ENCODE measurements at places on chromosomes 7 and 10.

GRCh38 chr7:56188823-56189346 lies 72.7 kb upstream of the NUPR2 start:
- DNase-seq, result no peak
- no peaks in the 10 kb centered on the region for H3K36me3 ChIP-seq
- H3K27me3 ChIP-seq, result no peaks in the 10 kb centered on the region
- no peaks in the 10 kb centered on the region for H3K4me1 ChIP-seq
- H3K4me3 ChIP-seq, result no peak overlapping the region
- H3K27ac ChIP-seq, result no peak overlapping the region

DNA sequence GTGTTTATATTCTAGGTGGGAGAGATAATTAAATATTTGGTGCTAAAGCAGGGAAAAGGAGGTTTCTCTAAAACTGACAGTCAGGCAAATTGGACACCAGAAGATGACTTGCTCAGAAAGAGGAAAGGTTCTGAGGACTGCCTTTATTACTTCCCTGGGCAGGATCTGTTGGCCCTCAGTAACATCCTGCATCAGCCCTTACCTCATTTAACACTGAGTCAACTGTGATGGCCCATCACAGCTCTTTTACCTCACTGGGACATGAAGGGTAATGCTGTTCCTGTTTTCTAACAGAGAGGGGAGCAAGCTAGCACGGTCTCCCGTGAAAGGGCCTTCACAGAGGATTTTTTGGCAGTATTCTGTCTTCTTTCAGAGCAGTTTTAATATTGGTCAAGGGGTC lies 12.0 kb downstream of the PPP1R17 start:
- H3K27me3 ChIP-seq, result no peaks in the 10 kb centered on the region
- H3K36me3 ChIP-seq, result no peaks in the 10 kb centered on the region
- DNase-seq, result no peak
- H3K4me3 ChIP-seq, result no peak overlapping the region

GRCh38 chr7:67525588-67525987 lies 529.0 kb downstream of the TYW1 start:
- no peak overlapping the region for H3K27ac ChIP-seq
- no peaks in the 10 kb centered on the region for H3K27me3 ChIP-seq
- no peak for DNase-seq

DNA sequence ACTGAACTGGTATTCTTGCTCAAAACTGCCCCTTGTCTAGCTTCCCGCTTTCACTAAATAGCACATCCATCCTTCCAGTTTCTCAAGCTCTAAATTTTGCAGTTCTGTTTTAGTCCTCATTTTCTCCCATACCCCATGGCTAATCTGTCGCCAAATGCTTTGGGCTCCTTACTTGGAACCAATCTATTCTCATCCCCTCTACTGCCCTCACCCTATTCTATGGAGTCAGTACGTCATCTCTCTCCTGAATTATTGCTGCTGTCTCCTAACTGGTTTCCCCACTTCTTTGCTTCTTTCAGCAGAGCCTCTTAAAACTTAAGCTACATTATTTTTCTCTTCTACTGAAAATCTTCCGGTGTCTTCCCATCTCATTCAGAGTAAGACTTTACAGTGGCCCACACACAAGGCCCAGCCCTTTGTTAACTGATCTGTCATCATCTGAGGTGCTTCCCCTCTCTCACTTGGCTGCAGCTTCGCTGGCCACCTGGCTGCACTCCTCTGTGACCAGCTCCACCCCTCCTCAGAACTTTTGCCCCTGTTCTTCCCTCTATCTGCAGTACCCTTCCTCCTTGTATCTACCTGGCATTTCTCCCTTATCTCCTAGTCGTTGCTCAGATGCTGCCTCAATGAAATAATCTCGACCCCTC lies 9.9 kb downstream of the STARD3NL start:
- no peak overlapping the region for H3K27ac ChIP-seq
- H3K27me3 ChIP-seq, result no peaks in the 10 kb centered on the region
- DNase-seq, result no peak
- peaks cover 27% of the 10 kb centered on the region for H3K4me1 ChIP-seq
- H3K4me3 ChIP-seq, result no peak overlapping the region
- peaks cover 36% of the 10 kb centered on the region for H3K36me3 ChIP-seq

- H3K27ac ChIP-seq, result no peak overlapping the region
- H3K4me1 ChIP-seq, result no peaks in the 10 kb centered on the region
- peak; percentile 15 for DNase-seq
- no peaks in the 10 kb centered on the region for H3K36me3 ChIP-seq
- no peaks in the 10 kb centered on the region for H3K27me3 ChIP-seq
These were observed 120.0 kb upstream of the PLPP4 start for GRCh38 chr10:120336911-120337540.

GRCh38 chr10:96609510-96609909 lies 22.7 kb upstream of the TM9SF3 start:
- peaks cover 12% of the 10 kb centered on the region for H3K27me3 ChIP-seq
- H3K4me1 ChIP-seq, result peaks cover 1% of the 10 kb centered on the region
- no peak overlapping the region for H3K27ac ChIP-seq
- no peaks in the 10 kb centered on the region for H3K36me3 ChIP-seq
- no peak overlapping the region for H3K4me3 ChIP-seq
